Right atrium auricular region (tissue), 2 donors: ENCODE measurements at places on chromosomes 3 and 15. TPM values are rescaled to one million over a fixed set of nuclear protein-coding genes. Genes with fewer than 3 reads are reported as not detected.

COLQ gene
- total RNA-seq: 24.3 TPM

DUOX1 gene
- total RNA-seq: 3.6 TPM

GOLGA6B gene
- not detected for total RNA-seq

TGM5 gene
- 0.15 TPM for total RNA-seq

UNC45A gene
- 17.4 TPM for total RNA-seq

DNA sequence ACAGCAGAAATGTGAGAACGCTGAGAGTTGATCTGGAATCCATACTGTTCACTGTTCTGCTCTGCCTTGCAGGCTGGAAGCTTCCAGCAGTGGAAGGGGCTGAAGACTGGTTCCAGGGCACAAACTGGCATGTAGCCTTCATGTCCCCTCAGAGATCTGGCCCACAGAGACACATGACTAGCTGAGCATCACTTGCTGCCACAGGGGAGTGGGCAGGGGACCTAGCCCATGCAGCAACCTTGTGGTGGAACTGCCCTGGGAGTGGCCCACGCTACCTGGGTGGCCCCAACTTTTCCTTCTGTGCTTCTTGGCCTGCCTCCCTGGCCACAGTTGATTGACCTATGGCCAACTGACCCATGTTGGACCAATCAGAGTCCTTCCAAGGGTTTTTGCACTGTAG is 98.1 kb downstream of the TPRA1 start:
- peak; percentile 9 for DNase-seq

GRCh38 chr15:88071141-88071540 is 185.4 kb downstream of the NTRK3 start:
- DNase-seq: no peak

DNA sequence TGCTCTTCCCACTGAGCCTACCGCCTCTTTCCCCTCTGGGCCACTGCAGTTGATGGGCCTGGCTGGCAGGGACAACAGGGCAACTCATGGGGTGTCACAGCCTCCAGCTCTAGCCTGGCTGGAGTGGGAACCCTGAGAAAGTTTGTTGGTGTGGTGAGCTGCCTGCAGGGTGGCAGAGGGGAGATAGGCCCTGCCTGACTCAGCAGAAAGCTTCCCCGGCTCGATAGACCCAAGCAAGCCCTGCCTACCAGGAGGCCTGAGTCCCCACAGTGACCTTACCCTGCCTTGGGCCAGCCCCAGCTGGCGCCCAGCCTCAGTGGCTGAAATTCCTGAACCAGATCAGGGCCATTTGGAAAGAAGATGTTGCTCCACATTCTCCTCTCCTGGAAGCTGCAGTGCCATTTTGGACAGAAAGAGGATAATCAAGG is 29.4 kb downstream of the ABTB1 start:
- DNase-seq: no peak

GRCh38 chr15:68791431-68792283 is 29.0 kb downstream of the ANP32A start:
- no peak for DNase-seq

GRCh38 chr3:11096266-11097139 is 57.8 kb upstream of the HRH1 start:
- peak; percentile 82 for DNase-seq

DNA sequence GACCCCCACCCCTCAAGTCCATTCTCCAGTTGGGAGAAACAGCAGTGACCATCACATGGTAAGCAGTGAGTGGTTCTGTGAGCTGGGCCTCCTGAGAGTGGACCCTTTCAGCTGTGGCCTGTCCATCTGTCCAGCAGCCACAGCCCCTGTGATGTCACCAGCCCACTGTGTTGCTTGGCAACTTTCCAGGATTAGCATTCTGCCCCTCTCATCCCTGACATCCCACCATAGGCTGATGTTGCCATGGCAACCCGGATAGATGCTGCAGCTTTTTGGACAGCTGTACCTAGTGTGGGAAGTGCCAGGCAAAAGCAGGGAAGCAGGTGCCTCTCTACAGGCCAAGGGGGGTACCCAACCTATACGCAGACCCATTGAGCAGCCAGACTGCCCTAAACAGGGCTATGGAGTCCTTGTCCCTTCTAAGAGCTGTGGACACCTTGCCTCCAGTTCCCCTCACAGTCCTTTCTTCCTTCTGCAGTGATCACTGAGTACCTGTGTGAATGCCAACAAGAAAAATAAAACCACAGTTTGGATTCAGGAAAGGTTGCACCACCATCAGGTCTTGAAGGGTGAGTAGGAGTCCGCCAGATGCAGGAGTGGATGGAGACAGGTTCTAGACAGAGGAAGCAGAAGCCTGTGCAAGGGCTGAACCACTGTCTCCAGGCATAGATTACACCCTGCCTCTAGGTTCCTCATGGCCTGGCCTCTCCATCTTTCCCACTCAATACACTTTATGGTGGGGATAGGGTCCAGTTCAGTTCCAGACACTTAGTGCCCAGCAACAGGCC is at the start of gene DNAH1:
Gene DNAH1 (plus strand): TSS at position 343 of the 788 bp plus-strand sequence. CDS start 6,124 bp downstream, outside the sequence.
- DNase-seq: no peak

GRCh38 chr15:48617619-48618018 is 27.9 kb downstream of the FBN1 start:
- DNase-seq: peak; percentile 76

DNA sequence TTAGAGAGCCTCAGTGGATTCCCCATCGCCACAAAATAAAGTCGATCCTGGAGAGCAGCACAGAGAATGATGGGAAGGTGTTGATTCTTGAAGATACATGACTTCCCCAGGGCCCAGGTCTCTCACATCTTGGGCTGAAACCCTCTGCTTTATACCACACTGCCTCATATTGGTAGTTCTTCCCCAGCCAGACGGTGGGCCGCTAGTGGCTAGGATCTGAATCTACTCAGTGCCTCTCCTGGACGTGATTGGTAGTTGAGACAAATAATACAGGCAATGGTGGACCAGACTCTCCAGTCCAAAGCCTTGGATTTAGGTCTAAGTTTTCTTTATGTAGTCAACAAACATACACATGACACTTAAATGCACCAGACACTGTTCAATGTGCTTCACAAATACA is 49.7 kb downstream of the RAB11A start:
- no peak for DNase-seq

- peak; percentile 86 for DNase-seq
Observed at GRCh38 chr15:90571063-90571541, 41.4 kb downstream of the CRTC3 start.

DNA sequence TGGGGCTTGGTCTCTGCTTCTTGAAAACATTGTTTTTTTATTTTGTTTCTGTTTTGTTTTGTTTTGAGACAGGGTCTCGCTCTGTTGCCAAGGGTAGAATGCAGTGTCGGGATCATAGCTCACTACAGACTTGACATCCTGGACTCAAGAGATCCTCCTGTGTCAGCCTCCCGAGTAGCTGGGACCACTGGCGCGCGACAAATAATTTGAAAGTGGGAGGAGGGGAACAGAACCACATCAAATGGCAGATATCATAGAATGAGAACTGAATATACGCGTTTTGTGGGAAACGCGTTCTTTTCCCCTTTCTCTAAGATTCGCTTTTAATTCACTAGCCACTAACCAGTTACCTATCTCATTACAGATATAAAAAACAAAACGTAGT is 641 bp upstream of the VPS13C start:
- no peak for DNase-seq

- DNase-seq: peak; percentile 82
Observed at GRCh38 chr15:81155375-81156218, 21.5 kb downstream of the CFAP161 start.

DNA sequence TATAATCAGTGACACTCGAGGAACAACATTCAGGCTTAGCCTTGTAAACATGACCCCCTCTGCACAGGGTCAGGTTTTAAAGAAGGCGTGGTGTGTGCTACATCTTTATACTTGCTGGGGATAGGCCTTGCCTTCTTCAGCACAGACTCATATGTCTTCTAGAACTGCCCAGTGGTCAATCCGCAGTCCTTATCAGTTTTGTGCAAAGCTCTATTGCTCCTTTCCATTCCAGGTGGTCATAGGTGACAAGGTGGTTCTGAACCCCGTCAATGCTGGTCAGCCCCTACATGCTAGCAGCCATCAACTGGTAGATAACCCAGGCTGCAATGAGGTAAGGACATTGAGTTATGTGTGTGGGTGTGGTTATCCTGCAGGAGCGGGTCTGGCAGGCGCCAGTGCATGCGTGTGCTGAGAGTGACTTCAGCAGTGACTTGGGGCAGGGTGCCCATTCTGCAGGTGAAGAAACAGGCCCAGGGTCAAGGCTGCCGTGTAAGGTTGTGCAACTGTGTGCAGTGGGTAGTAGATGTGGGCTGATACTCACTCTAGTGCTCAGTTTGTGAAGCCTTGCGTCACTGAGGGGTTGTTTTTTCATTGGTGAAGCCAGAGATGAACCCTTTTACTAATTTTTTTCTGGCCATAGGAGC is 150.9 kb downstream of the ITPR1 start:
- no peak for DNase-seq
